Erythroblast (primary cell): ENCODE measurements at places on chromosomes 12 and 14.

- no peak for DNase-seq
Measured at GRCh38 chr12:88895634-88896033, 315.4 kb upstream of the KITLG start.

DNA sequence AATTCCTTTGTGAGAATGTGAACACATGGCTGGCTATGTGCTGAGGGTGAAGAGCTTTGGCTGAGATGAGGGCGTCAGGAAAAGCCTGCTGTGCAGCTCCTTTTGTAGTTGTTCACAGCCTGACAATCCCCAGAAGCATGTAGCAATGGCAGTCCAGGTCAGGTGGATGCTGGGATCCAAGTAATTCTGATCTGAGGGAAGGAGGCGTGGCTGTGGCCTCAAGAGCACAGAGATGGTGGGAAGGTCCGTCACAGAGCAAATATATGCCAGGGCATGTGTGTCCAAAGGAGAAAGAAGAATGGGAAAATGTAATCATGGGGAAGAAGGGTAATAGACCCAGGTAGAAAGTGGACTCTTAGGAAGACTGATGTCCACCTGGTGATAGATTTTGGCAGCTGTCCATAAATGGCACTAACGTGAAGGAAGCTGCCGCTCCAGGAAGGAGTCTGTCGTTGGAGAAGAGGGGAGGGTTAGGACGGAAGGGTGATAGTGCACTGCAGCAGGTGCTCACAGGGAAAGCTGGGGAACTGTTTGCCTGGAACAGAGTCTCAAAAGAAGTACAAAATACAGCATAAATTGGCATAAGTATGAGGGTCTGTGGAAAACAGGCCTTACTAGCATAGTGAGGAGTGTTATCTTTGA is 13.8 kb downstream of the MGST1 start:
- no peak for DNase-seq

DNA sequence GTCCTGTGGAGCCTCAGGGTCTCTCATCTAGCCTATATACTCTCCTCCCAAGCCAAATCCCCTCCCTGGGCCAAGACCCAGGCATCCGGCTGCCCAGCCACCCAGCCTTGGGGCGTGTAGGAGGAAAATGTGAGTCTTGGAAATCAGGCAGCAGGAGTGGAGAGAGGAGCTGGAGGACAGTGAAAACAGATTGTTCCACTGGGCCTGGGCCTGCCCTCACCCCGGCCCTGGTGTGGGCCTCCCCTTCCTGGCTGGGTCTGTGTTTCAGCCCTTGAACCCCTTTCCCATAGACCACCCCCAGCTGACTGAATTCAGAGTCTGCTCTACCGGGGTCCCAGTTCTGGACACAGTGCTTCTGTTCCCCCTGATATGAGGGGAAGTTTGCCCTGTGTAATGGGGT is 6.7 kb downstream of the ITGA5 start:
- DNase-seq = no peak

DNA sequence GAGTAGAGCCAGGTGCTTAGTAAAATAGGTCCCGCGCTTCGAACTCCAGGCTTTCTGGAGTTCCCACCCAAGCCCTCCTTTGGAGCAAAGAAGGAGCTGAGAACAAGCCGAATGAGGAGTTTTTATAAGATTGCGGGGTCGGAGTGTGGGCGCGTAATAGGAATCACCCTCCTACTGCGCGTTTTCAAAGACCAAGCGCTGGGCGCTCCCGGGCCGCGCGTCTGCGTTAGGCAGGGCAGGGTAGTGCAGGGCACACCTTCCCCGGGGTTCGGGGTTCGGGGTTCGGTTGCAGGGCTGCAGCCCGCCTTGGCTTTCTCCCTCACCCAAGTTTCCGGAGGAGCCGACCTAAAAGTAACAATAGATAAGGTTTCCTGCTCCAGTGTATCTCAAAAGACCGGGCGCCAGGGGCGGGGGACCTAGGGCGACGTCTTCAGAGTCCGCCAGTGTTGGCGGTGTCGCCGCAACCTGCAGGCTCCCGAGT is 3.6 kb downstream of the SSTR1 start:
- no peak for DNase-seq

DNA sequence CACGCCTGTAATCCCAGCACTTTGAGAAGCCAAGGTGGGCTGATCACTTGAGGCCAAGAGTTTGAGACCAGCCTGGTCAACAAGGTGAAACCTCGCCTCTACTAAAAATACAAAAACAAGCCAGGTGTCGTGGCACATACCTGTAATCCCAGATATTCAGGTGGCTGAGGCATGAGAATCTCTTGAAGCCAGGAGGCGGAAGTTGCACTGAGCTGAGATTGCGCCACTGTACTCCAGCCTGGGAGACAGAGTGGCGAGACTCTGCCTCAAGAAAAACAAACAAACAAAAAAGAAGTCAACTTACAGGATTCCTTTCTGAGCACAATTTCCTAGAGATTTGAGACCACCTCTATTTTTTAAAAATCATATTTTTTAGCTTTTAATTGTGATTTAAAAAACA is 45.3 kb downstream of the DGLUCY start:
- DNase-seq = no peak

- DNase-seq = no peak
Measured at GRCh38 chr14:28142400-28143015, 624.1 kb upstream of the FOXG1 start.

- no peak for DNase-seq
Measured at GRCh38 chr12:89832336-89832735, 123.7 kb upstream of the ATP2B1 start.

GRCh38 chr12:124686370-124687173 is 119.2 kb upstream of the NCOR2 start:
- no peak for DNase-seq

DNA sequence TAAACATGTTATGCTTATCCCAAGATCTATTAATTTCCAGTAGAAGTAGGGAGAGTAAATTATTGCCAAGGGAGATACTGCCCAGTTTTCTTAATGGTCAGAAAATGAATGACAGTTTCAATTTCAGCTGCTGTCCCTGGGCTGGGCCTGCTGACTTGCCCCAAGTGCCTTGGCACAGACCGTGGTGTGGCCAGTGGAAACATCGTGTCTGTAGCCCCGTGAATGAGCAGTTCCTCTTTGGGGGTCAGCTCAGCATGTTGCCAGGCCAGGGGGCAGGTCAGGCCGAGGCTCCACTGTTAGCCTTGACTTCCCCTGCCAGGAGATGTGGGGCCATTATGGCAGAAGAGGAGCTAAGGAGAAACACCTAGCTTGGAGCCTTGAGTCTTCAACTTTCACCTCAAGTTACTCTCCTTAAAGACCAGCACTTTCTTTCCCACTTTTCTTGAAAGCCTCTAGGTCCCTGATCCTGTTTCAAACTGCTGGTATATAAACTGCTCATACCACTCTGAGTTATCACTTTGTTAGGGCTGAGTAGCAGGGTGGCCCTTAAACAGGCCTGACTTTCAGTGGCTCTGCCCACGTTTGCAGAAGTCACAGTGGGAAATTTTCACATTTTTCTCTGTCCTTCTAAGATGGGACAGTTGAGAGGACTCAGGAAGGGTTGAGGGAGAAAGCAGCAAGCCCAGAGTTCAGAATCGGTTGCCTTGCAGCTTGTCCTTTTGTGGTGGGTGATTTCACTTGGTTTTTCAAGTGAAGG is 73.2 kb downstream of the SUSD6 start:
- peak; percentile 13 for DNase-seq

DNA sequence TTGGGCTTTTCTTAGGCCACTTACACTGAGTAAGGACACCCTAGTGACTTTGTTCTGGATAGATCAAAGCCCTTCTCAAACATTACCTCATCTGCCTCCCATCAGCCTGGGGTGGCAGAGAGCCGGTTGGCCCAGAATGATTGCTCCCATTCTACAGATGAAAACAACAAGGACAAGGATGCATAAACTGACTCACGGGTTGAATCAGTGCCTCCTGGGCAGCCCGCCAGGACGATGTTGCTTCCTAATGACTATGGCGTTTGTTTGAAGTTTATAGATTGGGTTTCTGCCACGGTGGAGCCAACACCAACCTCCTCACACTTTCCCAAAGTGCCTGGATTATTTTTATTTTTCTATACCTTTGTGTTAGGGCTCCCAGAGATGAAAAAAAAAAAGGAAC is 3.6 kb upstream of the VRK1 start:
- DNase-seq = no peak

DNA sequence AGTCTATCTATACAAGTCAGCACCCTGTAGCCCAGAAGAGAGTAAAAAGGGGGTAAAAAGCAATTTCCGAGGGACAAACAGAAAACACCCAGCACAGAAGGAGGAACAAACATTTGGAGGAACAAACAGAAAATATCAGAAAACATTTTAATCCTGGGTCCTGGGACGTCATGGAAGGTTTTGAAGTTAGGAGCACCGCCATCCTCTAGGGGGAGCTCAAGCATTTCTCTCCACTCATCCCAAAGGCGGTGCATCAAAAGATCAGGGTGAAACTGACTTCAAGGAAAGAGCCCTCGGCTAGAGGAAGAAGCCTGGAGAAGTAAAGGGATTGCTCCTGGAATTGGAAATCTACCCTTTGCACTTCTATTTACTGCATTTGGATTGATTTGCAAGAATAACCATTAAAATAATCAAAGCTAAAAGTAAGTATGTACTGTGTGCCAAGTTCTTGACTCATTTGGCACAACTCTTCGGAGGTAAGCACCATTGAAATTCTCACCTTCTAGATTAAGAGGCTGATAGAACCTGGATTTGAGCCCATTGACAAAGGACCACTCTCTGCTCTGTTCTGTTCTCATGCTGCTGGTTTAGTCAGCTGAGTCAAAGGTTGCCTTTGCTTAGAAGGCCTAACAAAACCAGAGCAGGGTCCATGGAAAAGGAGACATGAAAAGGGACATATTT is 17.2 kb upstream of the POC1B start:
- peak; percentile 85 for DNase-seq

- DNase-seq = no peak
Measured at GRCh38 chr14:92692822-92693226, 55.6 kb downstream of the LGMN start.

DNA sequence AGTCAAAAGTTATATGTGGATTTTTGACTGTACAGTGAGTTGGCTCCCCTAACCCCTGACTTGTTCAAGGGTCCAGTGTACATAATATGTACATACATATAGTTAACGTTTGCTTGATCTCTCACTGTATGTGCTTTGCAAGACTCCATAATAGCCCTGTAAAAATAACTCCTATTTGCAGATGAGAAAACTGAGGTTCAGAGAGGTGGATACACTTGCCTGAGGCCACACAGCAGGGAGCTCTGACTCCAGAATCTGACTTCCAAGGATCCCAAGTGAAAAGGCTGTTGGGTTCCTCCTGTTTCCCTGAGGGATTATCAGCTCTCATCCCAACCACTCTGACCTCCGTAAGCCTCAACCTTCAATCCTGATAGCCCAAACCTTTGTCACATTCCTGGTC is 41.7 kb downstream of the CMKLR1 start:
- DNase-seq = no peak

DNA sequence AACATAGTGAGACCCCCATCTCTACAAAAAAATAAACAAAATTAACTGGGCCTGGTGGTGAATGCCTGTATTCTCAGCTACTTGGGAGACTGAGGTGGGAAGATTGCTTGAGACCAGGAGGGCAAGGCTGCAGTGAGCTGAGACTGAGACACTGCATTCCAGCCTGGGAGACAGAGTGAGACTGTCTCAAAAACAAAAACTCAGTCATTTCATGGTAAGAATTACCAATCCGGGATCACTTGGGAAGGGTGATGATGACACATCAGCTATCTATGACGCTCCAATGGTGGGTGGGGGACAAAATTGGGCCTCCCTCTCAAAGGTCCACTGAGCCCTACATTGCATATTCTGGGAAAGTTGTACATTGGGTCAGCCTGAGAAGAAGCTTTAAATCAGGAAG is 47.7 kb downstream of the SERPINA3 start:
- DNase-seq = no peak

DNA sequence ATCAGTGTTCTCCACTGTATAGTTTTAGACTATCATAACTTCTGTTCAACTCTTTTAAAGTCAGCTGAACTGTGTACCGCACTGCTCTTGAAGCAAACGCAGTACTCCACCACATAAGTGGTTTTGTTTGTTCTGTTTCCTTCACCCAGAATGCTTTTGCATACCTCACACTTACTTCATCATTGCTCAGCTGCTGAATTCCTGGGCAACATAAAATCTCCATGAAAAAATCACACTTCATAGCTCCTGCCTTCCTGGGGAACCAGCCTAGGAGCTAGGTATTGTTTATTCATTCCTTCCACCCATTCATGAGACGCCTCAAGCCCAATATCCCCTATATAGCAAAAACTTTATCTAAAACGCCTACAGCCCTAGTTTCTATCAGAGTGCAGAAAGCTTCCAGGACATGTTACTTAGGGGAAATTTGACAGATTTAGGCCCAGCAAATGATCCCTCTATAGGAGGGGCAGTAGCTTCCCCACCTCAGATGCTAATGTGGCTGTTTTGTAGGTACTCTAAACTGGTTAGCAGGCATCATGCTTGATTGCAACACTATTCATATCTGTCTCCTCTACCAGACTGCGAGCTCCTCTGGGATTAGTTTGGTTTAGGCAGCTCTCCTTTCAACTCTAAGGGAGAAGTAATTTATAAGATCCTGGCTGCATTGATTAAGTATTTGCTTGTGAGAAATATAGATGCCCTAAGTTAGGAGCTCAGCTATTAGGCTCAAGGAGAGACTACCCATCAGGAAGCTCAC is 44.5 kb downstream of the LRRC9 start:
- no peak for DNase-seq

DNA sequence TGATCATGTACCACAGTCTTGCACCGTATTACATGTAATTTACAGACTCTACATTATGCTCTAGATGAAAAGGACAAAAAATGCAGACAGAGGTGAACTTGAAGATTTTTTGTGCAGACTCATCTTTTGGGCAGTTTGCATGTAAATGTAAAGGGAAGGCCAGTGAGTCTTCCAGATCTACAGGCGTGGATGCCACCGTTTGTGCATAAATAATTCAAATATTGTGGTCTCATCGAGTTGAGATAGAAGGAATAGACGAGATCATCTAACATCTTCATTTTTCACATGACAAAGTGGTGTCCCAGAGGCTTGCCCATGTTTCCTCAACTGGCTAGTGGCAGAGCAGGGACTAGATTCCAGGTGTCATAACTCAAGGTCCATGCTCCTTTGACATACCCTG is 125.2 kb downstream of the ALX1 start:
- DNase-seq = no peak

DNA sequence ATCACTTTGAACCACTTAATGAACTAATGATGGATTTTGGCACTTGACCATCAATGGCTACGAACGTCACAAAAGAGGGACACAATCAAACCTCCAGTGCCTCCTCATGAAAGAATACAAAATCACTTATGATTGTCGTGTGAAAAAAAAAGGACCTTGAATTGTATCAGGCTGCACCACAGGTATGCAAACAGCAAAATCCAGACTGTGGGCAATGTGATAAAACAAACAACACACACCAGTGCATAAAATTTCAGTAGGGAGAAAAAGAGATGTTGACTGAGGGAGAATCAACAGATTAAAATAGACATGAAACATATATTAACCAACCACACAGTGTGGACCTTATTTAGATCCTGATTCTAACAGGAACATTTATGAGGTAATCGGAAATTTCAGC is 2.6 kb downstream of the TSPAN8 start:
- no peak for DNase-seq

- DNase-seq = no peak
Measured at GRCh38 chr14:84670796-84671195, 859.1 kb upstream of the FLRT2 start.

GRCh38 chr14:37036669-37037341 is 135.6 kb downstream of the SLC25A21 start:
- DNase-seq = no peak
